ENCODE measurements at places on chromosomes 4 and X.

DNA sequence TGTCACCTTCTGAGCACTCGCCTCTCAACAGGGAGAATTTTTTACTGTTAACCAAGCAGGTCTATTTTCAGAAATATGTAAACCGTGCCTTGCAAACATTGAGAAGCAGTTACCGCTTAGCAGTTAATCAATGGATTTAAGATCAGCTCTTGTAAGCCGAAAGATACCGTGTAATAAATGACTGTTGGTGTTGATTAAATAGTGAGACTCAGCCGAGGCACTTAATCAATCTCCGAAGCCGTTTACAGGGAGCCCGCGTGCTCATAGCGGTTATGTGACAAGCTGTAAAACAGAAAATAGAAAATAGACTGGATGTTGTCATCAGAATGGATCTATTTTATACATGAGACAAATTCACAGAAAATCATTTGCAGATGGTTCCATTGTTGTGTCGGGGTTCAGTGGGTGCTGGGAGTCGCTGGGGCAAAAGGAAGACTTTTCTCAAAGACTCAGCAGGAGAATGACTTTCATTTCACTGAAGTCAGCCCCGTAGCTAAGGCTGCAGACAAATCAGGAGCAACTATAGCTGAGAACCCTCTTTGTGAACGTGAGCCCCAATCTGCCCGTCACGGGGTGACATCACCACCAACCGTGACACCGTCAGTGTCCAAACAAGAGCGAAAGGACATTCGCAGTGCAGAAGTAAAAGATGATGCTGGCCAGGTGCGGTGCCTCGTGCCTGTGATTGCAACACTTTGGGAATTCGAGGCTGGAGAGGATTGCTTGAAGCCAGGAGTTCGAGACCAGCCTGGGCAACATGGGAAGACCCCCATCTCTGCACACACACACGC lies 275.3 kb downstream of the CRLF2 start:
- DNase-seq, result no peak

DNA sequence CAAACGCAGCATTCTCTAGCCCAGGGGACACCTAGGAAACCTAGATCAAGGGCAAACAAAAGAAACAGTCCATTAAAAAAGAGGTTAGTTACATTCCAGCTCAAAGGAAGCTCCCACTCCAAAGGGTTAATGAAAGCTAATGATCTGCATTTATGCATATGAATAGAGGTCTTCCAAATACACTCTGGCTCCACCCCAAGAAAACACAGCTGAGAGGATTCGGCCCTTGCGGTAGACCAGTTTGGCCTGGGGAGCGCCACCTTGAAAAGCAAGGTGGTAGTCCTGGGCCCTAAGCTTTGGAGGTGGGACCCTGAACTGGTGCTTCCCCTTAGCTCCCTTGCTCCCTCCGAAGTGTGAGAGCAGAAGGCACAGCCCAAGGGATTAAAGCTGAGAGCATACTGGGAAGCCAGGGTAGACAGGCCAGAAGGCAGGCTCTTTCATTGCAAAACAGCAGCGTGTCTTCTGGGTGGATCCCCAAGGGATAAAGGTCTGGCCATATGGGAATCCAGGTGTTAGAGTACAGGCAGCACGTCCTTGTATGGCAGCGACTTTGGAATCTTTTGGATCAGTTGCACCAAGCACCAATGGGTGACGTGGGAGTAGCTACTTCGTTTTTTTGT lies 3.7 kb downstream of the GABRQ start:
- DNase-seq, result no peak

- peak; percentile 35 for DNase-seq
Measured at GRCh38 chrX:112147206-112147605, 64.6 kb upstream of the TRPC5 start.

GRCh38 chr4:126328914-126329313 lies 1014.2 kb downstream of the FAT4 start:
- no peak for DNase-seq

DNA sequence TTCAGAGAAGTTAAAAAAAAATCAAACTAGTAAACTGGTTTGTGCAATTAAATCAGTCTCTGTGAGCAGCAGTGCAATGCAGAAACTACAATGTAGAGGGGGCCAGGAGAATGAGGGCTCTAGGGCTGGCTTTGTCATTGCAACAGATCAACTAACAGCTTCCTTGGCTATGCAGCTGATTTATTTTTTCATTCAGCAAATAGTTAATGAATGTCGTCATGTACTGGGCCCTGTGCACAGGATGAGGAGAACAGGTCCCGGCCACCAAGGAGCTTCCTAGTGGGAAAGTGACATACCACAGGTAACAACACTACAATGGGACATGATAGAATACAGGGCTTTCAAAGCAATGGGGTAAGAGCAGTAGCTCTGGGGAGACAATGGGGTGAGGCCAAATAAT lies 190.1 kb downstream of the NSUN7 start:
- no peak for DNase-seq

- DNase-seq, result peak; percentile 45
Measured at GRCh38 chr4:80215449-80216052, 18.2 kb downstream of the PRDM8 start.

GRCh38 chr4:27327421-27328181 lies 467.0 kb downstream of the STIM2 start:
- no peak for DNase-seq

- DNase-seq, result no peak
Measured at GRCh38 chrX:133926809-133927208, 58.6 kb downstream of the GPC3 start.

DNA sequence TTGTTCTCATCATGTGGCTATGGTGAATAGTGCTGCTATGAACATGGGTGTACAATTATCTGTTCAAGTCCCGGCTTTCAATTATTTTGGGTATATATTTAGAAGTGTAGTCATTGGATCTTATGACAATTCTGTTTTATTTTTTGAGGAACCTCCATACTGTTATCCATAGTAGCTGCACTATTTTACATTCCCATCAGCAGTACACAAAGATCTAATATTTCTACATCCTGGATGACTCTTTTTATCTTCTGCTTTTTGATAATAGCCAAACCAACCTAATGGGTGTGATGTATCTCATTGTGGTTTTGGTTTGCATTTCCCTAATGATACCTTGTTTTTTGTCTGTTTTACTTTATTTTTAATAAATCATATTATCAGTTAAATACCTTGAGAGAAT lies 12.9 kb upstream of the IL13RA1 start:
- DNase-seq, result no peak

DNA sequence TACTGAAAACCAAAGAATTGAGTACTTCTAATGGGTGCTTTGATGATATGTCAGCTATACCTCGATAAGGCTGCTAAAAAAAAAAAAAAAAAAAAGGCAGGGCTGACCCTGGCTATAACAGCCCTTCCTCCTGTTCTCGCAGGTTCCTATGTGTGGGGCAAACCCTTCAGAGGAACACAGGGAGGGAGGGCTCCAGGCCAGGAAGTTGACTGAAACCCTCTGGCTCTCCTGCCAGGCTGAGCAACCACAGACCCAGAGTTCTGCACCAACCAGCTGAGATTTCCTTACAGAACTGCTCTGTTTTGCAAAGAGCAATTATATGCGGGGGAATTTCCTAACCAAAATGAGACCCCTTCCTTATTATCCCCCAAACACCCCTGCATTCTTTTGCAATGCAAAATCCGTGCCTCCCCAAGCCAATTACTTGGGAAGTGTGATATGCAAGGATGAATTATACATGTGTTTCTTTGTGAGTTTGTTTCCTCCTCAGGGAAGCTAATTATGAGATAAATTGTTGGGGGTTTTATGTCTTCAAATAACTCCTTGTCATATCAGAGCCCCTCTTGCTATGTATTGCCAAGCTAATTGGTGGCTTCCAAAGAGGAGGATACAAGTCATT lies 45.6 kb downstream of the PDHA1 start:
- DNase-seq, result no peak

DNA sequence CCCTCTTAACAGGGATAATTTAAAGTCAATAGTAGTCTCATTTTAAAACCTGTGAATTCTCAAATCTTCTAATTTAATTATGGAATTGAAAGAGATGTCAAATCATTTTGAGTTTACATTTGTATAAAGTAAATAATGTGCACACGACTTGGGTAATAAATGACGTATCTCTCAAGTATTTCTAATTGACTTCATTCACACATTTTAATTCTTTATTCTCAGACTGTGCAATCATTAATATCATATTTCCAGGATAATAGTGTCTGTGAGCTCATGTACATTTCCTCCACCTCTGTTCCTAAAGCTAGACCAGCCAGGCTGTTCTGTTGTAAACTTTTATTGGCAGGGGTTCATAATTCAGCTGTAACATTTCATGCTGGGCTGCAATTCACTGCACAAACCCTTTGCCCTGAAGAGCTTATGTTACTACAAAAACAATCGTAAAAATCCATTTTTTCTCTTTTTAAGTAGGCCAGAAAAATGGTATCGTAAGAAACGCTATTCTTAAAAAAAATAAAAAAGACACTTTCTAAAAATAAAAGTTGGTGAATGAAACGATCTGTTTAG lies 1103.1 kb upstream of the TENM3 start:
- no peak for DNase-seq

- DNase-seq, result no peak
Measured at GRCh38 chrX:10617186-10617998, 3.0 kb downstream of the MID1 start.

DNA sequence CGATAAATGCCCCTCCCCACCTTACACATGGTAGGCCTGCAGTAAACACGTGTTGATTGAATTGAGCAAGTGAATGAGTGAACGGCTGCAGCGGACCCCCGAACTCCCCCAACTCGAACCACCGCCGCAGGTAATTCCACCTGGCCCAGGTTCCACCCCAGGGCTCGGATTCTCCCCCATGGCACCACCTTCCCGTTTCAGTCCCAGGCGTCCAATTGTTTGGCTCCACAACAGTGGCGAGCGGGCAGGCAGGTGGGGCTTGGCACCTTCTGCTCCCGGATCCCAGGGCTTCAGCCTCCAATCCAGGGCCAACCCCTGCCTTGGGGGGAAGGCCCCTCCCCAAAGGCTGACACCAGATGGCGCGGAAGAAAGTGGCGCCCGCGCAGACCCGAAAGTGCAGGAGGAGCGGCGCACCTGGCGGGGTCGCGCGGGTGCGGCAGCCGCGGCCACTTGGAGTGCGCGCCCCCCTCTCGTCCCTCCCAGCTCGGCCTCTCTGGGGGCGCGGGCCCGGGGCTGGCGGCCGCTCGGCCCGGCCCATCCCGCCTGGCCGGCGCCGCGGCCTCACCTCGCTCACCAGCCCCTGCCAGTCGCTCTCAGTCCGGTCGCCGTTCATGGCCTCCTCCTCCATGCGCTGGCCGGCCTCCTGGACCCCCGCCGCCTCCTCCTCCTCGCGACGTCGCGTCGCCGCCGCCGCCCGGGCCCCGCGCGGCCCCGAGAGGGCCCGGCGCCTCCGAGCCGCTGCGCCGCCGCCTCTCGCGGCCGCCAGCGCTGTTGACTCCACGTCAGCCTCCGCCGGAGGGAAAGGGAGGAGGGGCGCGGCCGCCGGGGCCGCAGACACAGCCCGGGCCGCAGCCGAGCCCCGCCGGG lies at the start of gene CCDC149:
TSS of gene CCDC149 (minus strand) at position 791 of the 867 bp plus-strand sequence. CDS start at position 613, 178 bp downstream.
- DNase-seq, result peak; percentile 41

GRCh38 chr4:54225598-54226403 lies 3.3 kb upstream of the PDGFRA start:
- no peak for DNase-seq

GRCh38 chr4:16386711-16387320 lies 160.5 kb upstream of the TAPT1 start:
- DNase-seq, result no peak

GRCh38 chr4:154452798-154453346 lies 38.7 kb downstream of the DCHS2 start:
- no peak for DNase-seq

- no peak for DNase-seq
Measured at GRCh38 chr4:20844311-20844710, 144.1 kb downstream of the PACRGL start.

DNA sequence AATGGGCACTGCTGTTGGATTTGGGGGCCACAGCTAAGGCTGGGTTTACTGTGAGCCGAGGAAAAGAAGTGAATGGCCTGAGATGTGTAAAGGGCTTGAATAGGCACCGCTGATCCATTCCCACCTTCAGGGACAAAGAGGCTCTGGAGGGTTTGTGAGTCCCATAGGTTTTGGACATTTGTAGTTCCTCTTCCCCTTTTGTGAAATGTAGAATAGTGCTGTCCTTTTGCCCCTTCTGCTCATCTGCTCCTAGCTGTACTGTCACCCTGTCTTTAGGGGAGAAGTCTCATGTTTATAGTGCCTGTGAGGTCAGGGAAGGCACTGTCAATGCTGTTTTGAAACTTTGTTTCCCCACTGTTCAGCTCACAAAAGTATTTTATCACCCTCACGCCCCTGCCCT lies 26.4 kb upstream of the CLCN4 start:
- no peak for DNase-seq

DNA sequence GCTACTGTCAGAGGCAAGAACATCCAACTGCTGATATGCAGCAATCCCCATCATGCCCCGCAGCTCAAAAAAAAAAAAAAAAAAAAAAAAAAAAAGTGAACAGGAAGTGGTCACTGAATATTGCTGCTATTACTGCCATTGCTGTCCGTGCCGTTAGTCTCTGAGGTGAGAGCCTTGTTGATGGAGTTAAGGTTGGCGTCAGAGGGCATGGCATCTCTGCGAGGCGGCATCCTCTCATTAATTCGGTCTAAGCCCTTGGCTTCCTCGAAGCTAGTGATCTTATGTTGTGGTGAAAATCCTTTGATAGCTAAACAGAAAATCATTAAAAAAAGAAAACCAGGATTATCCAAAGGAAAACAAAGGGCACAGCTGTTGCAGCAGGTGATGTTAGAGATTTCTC lies 321.6 kb downstream of the PPP3CA start:
- no peak for DNase-seq

DNA sequence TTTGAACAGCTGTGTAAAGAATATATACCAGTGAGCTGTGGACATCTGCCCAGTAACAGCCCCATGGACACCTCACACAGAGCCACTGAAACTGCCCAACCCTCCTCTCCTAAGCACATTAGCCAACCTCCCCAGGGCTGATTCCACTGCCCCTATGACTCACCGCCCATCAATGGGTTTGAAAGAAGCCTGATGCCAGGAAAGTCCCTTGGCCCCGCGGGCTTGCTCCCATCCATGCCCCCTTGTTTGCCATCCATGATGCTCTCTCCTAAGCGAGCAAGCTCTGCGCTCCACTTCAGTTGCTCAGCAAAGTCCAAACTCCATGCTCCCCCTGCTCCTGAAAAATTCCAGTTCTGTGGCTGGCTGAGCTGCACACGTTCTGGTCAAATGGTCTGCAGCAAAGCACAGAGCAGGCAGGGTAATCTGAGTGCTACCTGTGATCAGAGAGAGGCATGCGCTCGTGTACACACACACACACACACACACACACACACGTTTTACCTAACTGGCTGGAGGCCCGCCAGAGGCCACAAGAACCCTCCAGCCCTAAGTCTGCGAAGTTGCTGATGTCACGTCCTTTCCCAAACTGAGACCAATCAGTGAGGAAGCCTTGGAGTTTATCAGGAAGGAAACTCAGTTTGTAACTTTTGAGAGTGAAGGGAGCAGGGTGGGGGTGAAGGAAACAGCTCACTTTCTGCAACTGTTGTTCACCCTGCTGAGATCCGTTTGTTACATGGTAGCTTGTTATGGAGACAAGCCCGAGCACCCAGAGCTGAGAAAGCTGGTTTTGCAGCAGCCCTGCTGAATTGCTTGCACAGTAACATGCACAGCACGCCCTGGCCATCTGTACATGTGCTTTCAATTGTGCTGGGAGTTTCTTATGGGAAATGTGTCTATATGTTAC lies at the start of gene ASB9:
TSS of gene ASB9 (minus strand) at position 466 of the 904 bp plus-strand sequence. CDS start at position 257, 209 bp downstream.
- no peak for DNase-seq

Measured in midbrain (tissue), 1 donor.